Activated naive CD8-positive, alpha-beta T cell treated with anti-CD3 and anti-CD28 coated beads for 36 hours (primary cell): ENCODE measurements at places on chromosomes 2 and 18. TPM values are rescaled to one million over a fixed set of nuclear protein-coding genes. Genes with fewer than 3 reads are reported as not detected.

The SCG2 gene
- total RNA-seq: not detected

- DNase-seq: peak; percentile 8
Observed at GRCh38 chr2:76197842-76198448, 487.2 kb upstream of the GCFC2 start.

GRCh38 chr18:24443870-24444269 lies 16.6 kb upstream of the HRH4 start:
- no peak for DNase-seq

GRCh38 chr2:184598316-184599053 lies at the start of gene ZNF804A:
Gene ZNF804A, plus strand, starts transcription at chr2:184598529. Its CDS starts 431 bp downstream, at chr2:184598960.
- DNase-seq: peak; percentile 24

GRCh38 chr2:170680172-170680941 lies 34.8 kb upstream of the SP5 start:
- no peak for DNase-seq

DNA sequence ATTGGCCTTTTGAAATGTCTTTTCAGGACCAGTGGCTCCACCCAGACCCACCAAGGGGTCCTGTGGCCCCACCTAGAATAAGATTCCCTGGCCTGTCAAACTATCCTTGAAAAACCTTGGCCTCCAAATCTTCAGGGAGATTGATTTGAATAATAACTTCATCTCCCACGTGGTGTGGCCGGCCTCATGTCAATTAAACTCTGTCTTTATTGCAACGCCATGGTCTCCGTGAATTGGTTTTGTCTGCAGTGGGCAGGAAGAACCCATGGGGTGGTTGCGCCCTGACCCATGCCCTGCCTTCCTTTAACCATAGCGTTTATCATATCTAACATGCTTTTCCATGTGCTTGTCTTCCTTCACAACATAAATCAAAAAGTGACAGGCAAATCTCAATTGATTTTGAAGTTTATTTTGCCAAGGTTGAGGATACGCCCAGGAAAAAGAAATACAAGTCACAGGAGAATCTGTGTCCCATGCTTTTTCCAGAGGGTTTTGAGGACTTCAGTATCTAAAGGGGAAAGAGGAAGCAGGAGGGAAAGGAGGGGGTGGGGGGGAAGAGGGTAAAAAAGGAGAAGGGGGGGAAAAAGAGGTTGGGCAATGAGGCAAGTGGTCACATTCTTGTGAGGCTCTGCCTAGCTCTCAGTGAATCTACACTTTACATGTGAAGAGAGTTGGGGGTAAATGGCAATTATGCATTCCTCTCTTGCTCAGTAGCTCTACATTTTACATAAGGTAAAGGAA lies 66.5 kb upstream of the CABLES1 start:
- DNase-seq: no peak

GRCh38 chr2:177391822-177392372 lies 676 bp upstream of the AGPS start:
- DNase-seq: no peak

The CFAP53 gene
- 0.14 TPM for total RNA-seq

DNA sequence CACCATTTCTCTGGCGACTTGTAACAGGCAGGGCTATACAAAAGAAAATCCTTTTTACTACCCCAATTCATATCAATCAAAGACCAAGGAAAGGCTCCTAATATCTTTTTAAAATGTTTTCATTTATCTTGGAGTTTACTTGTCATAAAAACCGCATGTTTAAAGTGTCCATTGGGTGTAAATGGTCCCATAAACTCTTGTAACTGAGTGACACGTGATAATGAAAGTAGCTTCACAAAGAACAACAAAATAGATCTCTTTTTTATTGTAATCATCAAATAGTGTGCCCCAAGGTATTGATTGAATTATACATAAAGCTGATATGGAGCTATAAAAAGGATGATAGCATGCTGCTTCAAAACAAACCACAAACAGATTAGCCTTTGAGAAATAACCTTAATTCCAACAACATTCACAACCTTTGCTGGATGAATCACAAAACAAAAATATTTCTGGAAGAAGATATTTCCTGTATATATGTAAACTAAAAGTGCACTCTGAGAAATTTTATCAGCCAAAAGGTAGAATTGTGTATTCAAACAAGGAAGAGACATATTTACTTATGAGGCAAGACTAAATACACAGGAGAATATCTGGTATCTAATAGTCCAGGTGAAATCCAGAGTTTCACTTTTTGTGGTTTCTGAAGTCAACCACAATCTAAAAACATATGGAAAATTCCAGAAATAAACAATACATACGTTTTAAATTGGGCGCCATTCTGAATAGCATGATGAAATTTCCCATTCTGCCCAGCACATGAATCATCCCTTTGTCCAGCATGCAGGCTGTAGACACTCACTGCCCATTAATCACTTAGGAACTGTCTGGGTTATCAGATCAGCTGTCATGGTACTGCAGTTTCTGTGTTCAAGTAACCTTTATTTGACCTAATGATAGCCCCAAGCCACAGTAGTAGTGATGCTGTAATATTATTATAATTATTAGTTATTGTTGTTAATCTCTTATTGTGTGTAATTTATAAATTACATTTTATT lies 237.5 kb downstream of the PIK3C3 start:
- DNase-seq: no peak

DNA sequence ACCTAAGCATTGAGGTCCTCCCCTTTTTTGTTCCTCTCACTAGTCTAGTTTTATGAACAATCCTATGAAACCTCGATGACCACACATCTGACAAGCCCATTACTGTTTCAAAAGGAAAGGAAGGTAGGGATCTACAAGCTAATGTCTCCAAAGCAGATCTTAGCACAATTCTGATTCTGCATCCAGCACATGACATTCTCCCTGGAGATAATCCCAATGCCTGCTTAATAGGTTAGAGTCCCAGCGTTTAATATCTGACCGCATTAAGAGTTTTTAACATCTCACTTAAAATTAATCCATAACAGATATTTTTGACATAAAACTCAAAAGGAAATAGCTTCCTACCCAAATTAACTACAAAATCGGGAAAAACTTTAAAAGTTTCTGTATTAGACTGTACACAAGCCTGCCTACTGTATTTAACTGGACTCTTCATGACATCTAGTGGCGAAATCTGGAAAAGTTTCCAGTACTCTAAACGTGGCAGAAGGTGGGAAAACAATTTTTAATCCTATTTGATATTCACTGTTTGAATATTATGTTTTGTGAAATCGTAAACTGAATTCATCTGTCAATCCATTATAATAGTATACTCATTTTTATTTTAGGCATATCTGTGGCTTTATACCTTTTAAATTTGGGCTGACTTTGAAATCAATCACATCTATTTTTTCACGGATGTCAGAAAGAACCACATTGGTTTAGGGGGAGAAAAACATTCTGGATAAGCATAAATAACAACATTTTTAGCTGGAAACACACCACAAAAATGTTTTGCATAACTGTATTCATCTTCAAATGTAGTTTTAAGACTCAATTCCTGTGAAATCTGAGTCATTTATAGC lies 62.4 kb downstream of the TXNL1 start:
- DNase-seq: no peak

DNA sequence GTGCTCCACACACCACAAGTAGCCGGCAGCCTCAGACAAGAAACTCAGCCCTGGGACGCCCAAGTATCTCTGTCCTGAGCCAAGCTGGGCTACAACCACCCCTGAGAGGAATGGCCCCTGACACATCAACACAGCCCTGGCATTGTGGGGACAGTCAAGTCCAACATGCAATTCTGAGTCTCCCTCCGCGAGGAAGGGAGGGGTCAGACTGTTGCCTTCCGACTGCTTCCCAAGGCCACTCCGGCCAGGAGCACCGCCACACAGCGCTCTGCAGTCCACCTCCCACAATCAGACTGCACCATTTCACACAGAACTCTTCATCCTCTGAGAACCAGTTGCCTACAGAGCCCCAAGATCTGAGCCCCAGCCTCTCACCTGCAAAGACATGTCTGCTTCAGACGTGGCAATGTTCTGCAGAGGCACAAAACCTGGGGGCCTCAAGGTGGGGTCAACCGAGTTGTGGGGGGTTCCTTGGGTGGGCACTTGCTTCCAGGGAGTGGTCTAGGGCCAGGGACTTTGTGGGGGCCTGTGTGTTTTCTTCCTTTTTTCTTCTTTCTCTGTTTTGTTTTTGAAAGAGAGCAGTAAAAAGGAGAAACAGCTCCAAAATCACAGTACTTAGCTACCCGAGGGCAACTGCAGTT lies 76.7 kb upstream of the SALL3 start:
- DNase-seq: no peak

- no peak for DNase-seq
Observed at GRCh38 chr2:142020368-142020767, 110.4 kb downstream of the LRP1B start.
